Pulmonary artery endothelial cell (primary cell): ENCODE measurements at places on chromosomes 7 and 10. TPM values are rescaled to one million over a fixed set of nuclear protein-coding genes. Genes with fewer than 3 reads are reported as not detected.

DNA sequence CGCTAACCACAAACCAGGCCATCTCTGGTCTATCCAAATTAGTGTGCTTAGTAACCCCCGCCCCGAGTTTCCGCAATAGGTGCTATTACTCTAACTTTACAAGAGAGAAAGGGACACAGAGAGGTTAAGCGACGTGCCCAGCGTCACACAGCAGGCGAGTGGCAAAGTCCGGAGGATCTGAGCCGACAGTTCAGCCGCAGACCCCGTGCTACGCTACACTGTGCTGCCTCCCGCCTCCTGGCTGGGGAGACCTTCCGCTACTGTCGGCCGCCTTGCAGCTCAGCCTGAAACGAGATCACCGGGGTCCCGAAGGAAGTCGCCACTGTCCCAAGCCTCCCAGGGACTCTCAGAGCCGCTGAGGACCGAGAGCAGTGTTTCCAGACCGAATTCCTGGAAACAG is 799 bp downstream of the INTS1 start:
- no peak for DNase-seq

GRCh38 chr7:131942287-131943150 is 386.1 kb upstream of the PODXL start:
- no peak for DNase-seq

TCAF2 gene
- 7.1 and 16.3 TPM in 2 replicates for total RNA-seq

TUBAL3 gene
- 0.11 and 0.73 TPM in 2 replicates for total RNA-seq
